ENCODE measurements at places on chromosomes 13 and 19.

DNA sequence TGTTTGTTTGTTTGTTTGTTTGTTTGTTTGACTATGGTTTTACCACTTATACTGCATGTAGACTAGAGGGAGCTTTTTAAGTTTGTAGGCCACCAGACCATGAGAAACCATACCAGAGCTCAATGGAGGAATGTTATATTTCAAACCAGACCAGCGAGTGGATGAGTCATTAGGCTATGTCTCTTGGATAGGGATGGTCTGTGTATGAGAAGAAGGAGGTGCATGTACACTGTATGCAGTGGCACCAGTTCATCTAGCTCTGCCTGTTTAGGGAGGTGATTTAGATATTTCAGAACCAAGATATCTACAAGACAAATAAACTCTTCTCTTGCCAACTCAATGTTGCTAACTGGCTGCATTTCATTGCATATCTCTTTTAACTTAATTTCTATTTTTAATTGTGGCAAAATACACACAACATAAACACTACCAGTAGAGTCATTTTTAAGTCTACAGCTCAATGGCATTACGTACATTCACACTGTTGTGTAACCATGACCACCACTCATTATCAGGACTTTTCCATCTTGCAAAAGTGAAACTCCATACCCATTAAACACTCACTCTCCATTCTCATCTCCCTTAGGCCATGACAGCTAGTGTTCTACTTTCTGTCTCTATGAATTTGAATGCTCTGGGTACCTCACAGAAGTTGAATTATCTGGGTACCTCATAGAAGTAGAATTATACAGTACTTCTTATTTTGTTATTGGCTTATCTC, 29.2 kb downstream of the SYDE1 start:
- no peak for DNase-seq

DNA sequence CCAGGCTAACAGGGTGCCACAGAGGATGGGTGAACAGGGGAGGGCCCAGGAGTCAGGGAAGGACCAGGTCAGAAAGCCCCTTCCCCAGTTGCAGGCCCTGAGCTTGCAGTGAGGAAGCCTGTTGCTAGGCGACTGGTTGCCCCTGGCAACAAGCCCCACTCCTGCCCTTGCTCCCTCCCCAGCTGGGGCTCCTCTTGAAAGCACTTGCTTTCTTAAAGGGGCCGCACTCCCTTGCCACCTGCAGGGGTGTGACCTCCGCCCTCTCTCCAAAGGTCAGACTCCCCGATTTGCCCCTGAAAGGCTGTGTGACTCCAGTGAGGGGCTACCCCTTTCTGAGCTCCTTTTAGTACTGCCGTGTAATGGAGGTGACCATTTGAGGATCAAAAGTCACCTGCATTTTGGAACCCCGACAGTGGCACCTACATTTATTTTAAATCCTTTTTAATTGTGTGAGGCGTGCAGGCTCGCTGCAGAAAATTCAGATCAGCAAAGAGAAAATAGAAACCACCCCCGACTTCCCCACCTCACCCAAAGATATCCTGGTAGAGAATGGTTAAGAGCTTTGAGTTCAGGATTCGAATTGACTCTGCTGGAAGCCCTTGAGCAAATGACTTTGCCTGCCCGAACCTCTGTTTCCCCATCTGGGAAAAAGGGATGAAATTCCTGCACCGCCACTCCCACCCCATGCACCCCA, 4.8 kb downstream of the FCHO1 start:
- DNase-seq, result peak; percentile 41

- peak; percentile 89 for DNase-seq
Observed at GRCh38 chr13:43664700-43665191, 122.0 kb downstream of the ENOX1 start.

DNA sequence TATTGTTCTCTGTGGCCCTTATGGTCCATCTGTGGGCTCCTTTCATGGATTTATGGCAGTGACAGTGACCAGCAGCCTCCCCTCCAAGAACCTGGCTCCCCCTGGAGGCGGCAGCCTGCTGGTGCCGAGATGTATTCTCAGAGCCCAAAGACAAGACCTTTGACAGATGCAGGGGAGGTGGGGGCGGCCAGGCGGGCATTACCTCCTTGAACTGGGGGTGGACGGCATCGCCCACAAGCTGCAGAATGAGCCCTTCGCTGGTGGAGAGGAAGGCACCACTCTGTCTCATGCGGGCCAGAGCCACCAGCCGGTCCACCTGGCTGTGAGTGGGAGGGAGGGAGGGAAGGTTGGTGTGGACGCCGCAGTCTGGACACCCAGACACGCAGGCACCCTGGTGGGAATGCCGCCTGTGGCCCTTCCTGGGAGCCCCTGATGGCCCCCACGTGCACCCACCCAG, 6.6 kb downstream of the ISOC2 start:
- DNase-seq, result peak; percentile 20

GRCh38 chr13:87107651-87108050, 563.5 kb upstream of the SLITRK5 start:
- no peak for DNase-seq

GRCh38 chr13:60355056-60355455, 42.0 kb upstream of the TDRD3 start:
- no peak for DNase-seq

- no peak for DNase-seq
Observed at GRCh38 chr13:39623466-39623865, 20.5 kb upstream of the LHFPL6 start.

Data from fibroblast of skin of right biceps (primary cell).